ENCODE measurements at places on chromosomes 16 and 17.

DNA sequence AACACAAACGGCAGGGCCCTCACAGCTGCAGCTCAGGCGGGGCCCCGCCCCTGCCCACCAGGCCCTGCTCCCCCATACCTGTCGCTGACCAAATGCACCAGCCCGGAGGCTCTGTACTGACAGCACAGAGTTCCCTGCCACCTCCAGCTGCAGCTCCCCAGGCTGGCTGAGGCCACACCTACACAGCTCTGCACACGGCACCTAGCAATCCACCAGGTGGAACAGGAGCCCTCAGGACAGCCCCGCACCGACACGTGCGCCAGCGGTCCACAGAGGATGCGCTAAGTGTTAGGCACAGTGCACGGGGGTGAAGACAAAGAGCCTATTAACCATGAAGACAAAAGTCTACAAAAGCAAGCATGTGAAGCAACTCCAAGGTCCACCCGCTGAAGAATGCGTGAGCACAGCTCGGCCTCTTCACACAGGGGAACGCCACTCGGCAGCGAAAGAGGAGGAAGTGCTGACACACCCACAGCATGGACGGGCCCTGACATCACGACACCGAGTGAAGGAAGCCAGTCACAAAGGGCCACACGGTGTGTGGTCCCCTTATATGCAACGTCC, 5.4 kb downstream of the ZCCHC14 start:
- DNase-seq, result no peak

GRCh38 chr16:9053006-9053601, 38.3 kb upstream of the HAPSTR1 start:
- DNase-seq, result no peak

- DNase-seq, result no peak
Measured at GRCh38 chr17:57357392-57357784, 101.1 kb downstream of the MSI2 start.

- DNase-seq, result peak; percentile 52
Measured at GRCh38 chr16:68590201-68590994, 51.3 kb downstream of the ZFP90 start.

DNA sequence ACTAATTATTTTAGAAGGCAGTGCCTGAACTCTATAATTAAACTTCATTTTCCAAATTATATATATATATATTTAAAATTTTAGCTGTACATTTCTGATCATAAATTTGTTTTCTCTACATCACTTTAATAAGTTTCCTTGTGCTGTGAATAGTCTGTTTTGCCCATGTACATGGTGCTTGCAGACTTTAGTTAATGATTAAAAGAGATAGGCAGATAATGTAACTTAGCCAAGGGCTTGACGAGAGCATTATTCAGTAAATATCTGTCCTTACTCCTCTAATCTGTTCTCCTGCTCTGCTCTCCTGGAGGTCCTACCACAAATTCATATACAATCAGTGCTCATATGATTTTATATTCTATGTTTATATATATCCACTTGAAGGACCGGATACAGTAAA, 595.2 kb upstream of the KIF2B start:
- DNase-seq, result no peak

DNA sequence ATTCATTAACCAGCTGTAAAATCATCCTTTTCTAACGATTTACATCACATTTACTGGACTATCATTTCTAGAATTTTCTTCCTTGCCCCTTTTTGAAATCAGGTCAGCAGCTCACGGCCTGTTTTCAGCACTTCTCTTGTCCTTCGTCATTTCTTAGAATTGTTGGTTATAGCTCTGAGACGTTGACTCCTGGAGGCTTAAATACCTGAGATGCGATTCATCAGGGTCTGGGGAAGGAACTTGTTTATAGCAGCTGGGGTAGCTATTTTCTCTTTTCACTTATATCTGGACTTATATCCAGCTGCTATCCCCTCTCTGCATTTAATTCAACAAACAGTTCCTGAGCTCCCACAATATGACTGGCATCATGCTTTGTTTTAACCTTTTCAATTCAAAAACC, 338.7 kb upstream of the TNRC6C start:
- DNase-seq, result no peak

- peak; percentile 19 for DNase-seq
Measured at GRCh38 chr17:30021708-30022317, 80.4 kb downstream of the EFCAB5 start.

- no peak for DNase-seq
Measured at GRCh38 chr17:27349540-27350021, 55.7 kb downstream of the WSB1 start.

DNA sequence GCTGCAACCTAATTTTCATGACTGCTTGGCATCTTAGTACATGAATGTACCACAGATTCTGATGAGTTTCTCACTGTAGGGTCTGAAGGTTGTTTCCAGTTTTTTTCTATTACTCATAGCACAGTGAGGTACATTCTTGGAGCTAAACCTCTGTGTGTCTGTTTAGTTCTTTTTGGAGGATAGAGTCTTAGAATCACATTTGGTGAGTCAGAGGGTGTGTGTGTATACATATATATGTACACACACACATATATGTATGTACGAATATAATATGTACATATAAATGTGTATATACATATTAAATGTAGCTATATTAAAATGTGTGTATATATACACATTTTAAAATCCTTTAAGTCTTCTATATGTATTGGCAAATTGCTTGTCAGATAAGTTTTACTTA, 72.9 kb downstream of the NTN1 start:
- DNase-seq, result no peak

DNA sequence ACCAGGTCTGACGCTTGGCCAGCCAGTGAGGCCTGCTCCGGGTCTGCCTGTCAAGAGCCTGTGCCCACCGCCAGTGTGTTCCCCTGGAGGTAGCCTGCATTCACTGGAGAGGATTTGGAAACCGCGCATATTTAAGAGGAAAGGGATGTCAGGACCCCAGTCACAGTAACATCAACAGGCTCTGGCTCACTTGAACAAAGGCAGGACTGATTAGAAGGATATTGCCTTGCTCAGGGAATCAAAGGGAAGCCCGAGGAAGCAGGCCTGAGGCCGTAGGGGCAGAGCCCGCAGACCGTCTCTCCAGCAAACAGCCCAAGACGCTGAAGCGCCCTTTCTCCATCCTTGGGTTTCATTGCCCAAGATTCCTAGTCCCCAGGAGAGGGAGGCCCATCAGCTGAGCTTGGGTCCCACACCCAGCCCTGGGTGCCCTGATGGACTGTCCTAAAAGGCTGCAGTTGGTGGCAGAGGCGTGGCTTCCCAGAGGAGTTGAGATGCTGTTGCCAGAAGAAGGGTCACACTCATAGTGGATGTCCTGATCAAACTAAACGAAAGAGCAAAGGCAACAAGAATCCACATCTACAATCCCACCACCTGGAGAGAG, 23.2 kb downstream of the NT5M start:
- no peak for DNase-seq

GRCh38 chr16:23836404-23837311, 875 bp downstream of the PRKCB start:
- peak; percentile 52 for DNase-seq

GRCh38 chr17:21452377-21453143, 76.4 kb downstream of the KCNJ12 start:
- no peak for DNase-seq

- DNase-seq, result no peak
Measured at GRCh38 chr16:78438632-78439031, 339.2 kb downstream of the WWOX start.

DNA sequence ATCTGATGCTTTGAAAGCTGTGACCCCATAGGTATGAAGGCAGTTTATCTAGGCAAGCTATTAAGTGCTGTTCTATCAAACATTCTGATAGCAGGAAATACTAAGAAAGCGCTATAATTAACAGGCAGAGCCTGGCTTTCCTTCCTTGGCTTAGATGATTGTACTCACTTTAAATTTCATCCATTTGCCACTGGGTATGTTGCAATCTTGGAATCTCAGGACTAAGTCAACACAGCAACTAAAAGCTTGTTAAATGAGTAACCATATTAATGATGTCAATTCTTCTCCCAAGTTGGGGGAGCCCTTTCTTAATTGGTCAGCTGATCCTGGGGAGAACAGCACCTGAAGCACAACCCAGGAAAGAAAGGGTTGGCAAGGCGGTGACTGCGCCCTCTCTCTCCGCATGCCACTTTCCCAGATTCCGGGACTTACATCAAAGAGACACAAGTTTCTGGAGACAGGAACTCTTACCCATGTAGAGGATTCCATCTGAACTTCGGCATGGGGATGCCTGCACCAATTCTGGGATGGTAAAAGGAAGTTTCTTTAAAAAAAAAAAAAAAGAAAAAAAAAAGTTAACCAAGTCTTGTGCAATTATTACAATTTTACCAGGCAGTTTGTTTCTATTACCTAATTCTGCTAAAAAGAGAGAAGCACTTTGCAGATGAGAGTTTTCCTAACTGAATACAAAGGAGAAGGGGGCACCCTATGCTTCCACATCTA, 54.4 kb upstream of the ICAM2 start:
- DNase-seq, result no peak

- no peak for DNase-seq
Measured at GRCh38 chr17:48054238-48055185, 6.4 kb downstream of the NFE2L1 start.

- DNase-seq, result no peak
Measured at GRCh38 chr16:30785126-30786106, 1.6 kb downstream of the ZNF629 start.

DNA sequence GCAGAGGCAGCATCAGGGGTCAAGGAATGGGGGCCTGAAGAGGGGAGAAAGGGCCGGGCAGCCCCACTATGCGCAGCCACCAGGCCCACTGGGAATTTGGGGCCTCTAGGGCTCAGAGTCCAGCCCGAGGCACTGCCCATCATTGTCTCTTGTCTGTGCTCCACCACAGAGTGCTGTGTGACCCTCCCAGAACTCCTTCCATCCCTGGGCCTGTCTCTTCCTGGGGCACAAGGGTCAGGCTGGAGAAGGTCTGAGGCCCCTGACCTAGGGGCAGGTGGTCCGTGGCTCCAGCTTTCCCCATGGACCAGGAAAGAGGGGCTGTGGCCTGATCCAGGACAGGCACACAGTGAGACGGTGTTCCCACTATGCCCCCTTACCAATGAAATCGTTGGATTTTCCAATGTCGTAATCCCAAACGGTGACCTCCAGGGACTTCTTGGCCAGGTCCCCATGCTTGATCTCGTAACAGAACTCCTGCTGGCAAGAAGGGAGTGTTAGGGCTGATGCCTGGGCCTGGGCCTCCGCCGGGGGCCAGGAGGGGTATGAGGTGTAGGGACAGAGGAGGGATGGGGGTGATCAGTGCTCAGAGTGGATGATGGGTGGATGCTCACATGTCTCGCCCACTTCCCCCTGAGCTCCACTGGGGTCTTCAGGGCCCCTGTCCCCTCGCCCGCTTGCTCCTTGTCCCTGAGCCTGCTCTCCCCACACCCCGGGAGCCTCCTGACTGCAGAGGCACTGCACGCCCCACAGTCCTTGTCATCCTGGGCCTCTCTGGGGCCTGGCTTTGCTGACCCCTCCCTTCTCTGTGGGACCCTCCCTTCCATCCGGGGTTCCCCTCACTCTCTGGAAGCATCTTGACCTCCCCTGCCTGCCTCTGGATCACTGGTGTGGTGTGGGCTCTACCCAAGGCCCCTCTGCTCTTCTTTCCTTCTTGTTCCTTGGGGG, 10.7 kb downstream of the SCGB1C2 start:
- no peak for DNase-seq

DNA sequence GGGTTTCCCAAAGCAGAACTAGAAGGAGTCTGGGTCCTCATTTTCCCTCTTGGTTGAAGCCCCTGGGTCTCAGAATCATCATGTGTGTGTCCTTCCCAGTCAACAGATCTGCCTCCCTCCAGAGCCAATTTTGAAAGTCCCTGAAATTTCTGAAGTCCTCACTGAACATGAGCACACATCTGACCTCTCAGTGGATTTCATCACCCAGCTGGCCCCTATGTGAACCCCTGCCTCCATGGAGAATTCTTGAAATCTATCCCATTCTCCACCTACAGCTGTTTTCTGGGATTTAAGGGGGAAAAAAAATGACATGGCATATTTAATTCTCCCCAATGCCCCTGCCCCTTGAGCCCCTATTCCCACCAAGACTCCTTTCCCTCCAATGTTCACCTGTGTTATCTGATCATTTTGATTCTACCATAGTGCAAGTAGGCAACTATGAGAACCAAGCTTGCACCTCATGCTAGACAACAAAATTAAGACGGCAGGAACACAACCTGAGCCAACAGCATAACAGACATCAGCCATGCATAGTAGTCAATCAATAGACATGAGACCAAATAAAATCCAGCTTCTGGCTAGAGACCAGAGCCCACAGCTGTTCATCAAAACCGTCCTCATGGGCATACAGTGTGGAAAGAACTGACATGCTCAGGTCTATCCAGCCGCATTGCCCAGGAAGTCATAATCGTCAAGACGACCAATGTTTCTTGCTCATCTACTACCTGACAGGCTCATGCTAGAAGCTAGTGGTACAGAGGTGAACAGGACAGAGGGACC, 14.9 kb downstream of the SOX9 start:
- no peak for DNase-seq

DNA sequence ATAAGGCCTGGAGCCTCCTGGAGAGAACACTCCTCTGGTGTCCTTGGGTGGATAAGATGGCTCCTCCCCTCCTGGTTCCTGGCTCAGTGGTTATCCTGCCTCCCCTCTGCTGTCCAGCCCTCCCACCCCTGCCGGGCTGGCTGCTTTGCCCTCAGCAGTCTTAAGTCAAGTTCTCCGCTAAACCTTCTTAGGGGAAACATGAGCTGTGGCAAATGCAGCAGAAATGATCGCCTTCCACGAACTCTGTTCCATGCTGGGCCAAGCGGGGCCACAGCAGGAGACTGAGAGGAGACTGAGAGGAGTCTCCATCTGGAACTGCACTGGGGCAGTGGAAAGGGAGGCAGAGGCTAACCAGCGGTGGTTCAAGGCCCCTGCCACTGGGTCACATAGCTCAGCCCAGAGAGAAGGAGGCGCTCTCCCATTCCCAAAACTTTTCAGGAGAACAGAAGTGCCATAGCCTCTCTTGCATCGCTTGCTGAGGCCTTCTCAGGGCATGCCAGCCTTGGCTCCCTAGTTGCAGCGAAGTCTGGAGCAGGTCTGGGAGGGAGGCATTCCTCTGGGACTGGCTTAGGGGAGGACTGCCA, 26.9 kb downstream of the TNS4 start:
- no peak for DNase-seq

- no peak for DNase-seq
Measured at GRCh38 chr17:7508846-7509245, 24.7 kb downstream of the POLR2A start.

- no peak for DNase-seq
Measured at GRCh38 chr16:57752581-57753447, 17.2 kb downstream of the KATNB1 start.

GRCh38 chr17:699345-699744, 15.3 kb downstream of the VPS53 start:
- DNase-seq, result no peak
